ENCODE measurements at places on chromosomes 6 and 20.

DNA sequence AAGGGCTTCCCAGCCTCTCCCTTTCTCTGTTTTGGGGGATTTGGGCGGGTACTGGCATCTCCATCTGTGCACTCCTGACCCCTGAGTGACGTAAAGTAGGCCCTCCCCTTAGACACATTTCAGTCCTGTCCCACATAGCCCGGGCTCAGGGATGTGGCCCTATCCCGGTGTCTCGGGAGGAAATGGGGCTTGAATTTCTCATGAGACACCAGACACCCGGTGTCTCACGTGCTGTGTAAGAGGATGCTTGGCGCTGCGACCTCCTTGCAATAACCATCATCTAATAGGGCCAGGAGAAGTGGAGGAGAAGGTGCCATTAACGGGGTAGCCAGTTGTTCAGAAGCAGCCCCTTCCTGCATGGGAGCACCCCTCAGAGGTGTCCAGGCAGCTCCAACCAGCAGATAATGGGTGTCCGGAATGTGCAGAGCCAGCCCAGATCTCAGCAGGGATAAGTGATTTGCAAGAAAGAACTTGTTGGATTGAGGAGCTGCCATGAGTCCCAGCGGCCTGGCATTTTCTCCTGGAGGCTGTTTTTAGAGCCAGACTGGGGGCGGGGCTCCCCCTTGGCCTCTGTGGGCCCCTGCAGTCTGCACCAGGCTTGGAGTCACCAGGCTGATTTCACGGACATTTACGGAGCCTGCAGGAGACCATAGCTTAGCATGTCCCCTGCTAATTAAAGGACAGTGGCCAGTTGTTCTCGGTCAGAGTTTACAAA, 372.0 kb downstream of the PREX1 start:
- no peak for DNase-seq

- DNase-seq = no peak
These were observed 51.0 kb upstream of the ZFP64 start for GRCh38 chr20:52242237-52243230.

DNA sequence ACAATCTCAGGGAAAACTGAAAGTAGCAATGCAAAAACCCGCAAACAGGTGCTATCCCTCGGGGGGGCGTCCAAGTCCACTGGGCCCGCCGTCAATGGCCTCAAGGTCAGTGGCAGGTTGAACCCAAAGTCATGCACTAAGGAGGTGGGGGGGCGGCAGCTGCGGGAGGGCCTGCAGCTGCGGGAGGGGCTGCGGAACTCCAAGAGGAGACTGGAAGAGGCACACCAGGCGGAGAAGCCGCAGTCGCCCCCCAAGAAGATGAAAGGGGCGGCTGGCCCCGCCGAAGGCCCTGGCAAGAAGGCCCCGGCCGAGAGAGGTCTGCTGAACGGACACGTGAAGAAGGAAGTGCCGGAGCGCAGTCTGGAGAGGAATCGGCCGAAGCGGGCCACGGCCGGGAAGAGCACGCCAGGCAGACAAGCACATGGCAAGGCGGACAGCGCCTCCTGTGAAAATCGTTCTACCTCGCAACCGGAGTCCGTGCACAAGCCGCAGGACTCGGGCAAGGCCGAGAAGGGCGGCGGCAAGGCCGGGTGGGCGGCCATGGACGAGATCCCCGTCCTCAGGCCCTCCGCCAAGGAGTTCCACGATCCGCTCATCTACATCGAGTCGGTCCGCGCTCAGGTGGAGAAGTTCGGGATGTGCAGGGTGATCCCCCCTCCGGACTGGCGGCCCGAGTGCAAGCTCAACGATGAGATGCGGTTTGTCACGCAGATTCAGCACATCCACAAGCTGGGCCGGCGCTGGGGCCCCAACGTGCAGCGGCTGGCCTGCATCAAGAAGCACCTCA, 166.3 kb downstream of the DTNBP1 start:
- no peak for DNase-seq

- peak; percentile 64 for DNase-seq
These were observed 999 bp upstream of the PIM1 start for GRCh38 chr6:37168811-37169495.

GRCh38 chr6:138442663-138443062, 38.6 kb downstream of the HEBP2 start:
- no peak for DNase-seq

DNA sequence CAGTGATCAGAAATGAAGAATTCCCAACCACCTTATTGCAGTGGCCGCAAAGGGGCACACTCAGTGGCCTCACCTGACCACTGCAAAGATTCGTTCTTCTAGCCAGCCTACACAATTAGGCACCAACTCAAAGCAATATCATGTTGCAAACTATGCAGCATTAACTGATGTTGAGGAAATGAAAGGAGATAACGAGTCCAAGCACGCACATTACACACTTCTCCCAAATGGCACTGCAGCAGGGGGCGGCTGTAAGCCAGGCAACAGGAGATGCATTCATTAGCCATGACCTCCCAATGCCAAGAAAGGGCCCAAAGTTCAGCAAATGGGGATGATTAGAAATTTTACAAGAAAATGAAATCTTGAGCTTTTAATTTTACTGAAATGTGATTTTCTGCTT, 39.3 kb downstream of the ATXN1 start:
- DNase-seq = no peak

DNA sequence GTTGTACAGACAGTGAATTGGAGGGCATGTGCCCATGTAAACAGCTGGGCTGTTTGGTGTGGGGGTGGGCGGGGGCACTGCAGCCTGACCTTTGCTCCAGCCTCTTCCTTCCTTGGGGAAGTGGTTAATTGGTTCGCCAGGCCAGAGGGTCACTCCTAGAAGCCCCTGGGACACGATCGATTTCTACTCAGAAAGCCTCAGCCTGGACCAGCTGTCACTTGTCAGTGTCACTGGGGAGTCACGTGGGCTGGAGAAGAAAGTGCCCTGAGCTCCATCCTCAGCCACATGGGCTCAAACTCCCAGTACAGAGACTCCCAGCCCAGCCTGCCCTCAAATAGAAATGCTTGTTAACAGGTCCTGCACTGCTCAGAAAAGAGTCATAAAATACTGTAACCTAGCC, 423.8 kb upstream of the SULF2 start:
- DNase-seq = no peak

- no peak for DNase-seq
These were observed 29.1 kb downstream of the AGPAT4 start for GRCh38 chr6:161244725-161245124.

DNA sequence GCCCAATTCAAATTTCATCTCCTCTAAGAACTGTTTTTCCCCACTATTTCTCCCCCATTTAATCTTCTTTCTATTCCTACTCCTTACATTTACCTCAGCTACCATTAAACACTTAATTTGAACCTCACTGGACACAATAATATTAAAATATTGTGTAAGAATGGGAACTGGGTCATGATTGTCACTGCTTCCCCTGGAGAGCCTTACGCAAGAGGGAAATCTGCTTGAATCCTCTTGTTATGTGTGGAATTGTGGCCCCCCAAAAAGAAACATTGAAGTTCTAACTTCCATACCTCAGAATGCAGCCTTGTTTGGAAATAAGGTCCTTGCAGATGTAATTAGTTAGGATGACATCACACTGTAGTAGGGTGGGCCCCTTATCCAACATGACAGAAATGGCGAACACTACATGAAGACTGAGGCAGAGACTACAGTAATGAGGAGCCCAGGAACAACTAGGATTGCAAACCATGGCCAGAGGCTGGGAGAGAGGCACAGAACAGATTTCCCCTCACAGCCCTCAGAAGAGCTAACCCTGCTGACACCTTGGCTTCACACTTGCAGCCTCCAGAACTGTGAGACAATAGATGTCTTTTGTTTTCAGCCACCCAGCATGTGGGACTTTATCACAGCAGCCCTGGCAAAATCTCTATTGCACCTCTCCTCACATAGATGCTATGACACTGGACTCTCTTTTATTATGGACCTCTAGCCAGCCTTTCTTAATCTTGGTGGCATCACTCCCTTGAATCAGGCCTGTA, 29.9 kb downstream of the HIVEP2 start:
- no peak for DNase-seq

- no peak for DNase-seq
These were observed 577.9 kb upstream of the FLRT3 start for GRCh38 chr20:14915356-14915755.

DNA sequence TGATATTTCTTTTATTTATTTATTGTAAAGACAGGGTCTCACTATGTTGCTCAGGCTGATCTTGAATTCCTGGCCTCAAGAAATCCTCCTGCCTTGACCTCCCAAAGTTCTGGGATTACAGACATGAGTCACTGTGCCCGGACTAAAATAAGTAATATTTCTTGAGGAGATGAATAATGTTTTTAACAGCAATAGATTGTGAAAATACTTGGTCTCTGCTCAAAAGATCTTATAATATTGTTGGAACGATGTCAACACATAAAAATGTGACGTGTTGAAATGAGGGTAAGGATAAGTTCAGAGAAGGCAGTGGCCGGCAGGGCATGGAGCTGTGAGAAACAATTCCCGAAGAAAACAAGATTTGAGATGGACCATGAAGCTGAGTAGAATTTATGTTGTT, 178.7 kb downstream of the GJA1 start:
- DNase-seq = no peak

DNA sequence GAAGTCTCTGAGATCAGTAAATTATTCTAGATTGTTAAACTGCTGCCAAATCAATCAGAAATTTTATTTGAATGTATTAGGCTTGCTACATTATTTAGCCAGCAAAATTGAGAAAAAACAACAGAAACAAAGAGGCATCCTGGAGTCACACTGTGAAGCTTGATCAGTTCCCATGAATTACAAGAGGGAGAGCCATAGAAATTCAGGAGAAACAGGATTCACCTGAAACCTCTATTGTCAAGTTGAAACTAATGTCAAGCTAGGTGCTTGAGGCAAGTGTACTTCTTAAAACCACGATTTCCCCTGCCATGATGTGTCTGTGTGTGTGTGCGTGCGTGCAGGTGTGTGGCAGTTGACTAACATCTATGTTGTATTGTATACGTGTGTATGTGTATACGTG, 439.1 kb upstream of the NOX3 start:
- DNase-seq = no peak

GRCh38 chr6:5034328-5034727, 30.5 kb upstream of the RPP40 start:
- DNase-seq = no peak

- no peak for DNase-seq
These were observed 48.8 kb upstream of the TSHZ2 start for GRCh38 chr20:52923123-52923937.

DNA sequence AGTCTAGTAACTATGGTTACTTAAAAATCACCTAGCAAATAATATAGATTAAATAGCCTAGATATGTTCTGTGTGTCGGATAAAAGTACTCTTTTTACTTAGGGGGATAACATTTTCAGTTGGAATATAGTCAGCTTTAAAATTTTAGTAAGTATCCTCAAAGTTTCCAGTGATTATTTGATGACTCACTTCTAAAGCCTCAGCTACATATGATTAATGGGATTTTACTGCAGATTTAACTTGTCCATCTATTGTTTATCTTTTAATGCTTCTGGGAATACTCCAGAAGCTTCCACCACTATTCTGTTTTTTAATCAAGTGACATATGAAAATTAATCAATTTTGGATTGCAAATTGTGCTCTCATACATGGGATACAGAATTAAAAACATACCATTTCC, 8.7 kb upstream of the TENT5A start:
- DNase-seq = no peak

GRCh38 chr6:118744261-118744941, 93.0 kb upstream of the CEP85L start:
- DNase-seq = no peak

DNA sequence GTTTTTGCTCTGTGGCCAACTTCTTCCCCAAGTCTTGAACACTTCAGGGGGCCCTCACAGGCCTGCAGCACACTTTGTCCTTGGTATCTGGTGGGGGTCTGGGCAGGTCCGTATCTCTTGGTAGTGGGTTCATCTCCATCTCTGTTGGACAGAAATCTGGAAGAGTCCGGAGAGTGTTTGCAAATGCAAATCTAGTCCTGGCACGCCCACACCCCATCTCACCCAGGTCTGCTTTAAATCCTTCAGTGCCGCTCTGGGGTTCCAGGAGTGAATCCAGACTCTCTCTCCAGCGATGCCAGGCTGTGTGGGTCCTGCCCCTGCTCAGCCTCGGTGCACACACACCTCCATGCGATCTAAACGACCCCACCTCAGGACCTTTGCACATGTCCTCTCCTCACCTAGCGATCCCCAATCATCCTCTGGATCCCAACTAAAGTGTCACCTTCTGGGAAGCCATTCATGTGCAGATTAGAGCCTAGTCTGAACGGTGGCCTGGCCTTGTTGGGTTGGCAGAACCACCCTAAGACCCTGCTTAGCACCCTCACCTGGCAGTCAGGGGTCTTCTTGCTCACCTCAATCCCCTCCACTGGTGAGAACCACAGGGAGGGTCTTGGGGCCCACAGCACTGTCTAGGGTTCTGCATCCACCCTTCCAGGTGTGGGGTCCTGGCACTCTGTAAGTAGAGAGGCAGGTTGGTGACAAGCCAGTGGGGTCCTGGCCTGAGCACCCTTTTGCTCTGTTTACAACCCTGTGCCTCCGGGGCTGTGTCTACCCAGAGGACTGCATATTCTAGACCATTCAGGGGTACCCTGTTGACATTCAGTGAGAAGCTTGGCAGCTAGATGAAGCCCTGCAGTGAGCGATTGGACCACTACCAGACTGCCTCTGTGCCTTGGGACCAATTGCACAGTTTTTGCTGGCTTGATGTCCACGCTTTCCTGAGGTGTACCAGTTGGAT, 100.8 kb downstream of the SYCP2 start:
- no peak for DNase-seq

- no peak for DNase-seq
These were observed 48.6 kb downstream of the DTNBP1 start for GRCh38 chr6:15614277-15614676.

DNA sequence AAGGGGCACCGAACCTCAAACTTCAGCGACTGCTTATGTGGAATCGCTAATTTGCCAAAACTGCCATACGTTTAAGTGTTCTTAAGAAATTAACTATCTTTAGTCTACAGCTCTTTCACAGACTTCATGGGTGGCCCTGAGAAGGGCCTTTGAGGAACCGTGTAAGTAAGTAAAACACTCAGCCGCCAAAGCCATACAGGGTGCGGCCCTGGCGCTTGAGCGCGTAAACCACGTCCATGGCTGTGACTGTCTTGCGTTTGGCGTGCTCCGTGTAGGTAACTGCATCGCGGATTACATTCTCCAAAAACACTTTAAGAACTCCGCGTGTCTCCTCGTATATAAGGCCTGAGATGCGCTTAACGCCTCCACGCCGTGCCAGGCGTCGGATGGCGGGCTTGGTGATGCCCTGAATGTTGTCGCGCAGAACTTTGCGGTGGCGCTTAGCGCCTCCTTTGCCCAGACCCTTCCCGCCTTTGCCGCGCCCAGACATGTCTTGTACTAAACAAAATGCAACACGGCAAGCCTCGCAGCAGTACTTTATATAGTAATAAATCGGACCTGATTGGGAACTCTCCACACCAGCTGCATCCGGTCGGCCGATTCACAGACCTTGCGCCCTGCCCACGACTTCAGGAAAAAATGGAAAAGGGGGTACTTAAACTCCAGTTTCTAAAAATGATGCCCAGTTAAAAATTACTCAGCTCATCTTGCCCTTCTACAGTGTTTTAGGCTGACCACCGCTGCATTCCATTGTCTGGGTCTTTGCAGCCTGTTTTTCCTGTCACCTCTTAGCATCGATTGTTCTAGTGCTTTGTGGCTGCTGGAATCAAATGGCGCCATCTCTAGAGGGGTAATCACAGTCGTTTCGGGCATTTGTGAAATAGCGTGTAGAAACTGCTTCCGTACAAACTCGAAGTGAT, 38.9 kb downstream of the OR2B2 start:
- peak; percentile 52 for DNase-seq

- no peak for DNase-seq
These were observed 41.4 kb downstream of the MAP3K5 start for GRCh38 chr6:136750696-136751521.

- DNase-seq = no peak
These were observed 203.5 kb upstream of the JAG1 start for GRCh38 chr20:10877342-10877741.

- DNase-seq = no peak
These were observed 175.9 kb upstream of the SCGN start for GRCh38 chr6:25476126-25476525.
